NCI-H2081 treated with DMSO at 0.1 percent for 48 hours (cell line): ENCODE measurements at places on chromosomes 7 and 10.

GRCh38 chr7:150371996-150372270 lies 3.3 kb downstream of the REPIN1 start:
- DNase-seq = no peak

- no peak for DNase-seq
These were observed 127.3 kb downstream of the MBL2 start for GRCh38 chr10:52645187-52645758.

GRCh38 chr7:65832281-65832680 lies 40.6 kb upstream of the VKORC1L1 start:
- DNase-seq = no peak

GRCh38 chr7:128204455-128204854 lies 36.6 kb upstream of the LEP start:
- DNase-seq = no peak

- DNase-seq = no peak
These were observed 371.8 kb upstream of the KCND2 start for GRCh38 chr7:119900996-119901672.

- DNase-seq = no peak
These were observed 77.5 kb upstream of the PDE1C start for GRCh38 chr7:32147546-32148268.

DNA sequence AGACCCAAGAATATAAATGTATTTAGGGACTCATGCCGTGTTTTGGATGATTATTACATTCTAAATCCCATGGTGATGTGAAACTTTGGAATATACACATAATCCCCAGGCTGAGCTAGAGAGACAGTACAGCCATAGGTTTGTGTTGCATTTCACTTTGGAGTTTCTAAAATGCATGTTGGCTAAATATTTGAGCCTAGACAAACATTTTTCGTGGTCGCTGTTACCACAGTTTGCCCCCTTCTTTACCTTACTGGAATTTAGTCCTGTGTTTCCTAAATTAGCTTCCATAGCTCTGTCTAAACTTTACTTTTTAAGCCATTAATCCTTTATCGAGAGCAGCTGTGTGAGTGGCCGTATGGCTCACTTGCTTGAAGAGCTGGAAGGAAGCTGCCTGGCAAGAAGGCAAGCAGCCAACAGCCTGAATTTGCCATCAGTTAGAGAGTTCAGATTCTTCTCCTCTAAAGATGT lies 192.0 kb downstream of the BICC1 start:
- no peak for DNase-seq
